ENCODE measurements at places on chromosomes 1 and 21.
A peak's percentile ranks its signal among the peaks of the same experiment; 100 is the strongest.

GRCh38 chr1:10692401-10693021 lies 103.9 kb downstream of the CASZ1 start:
- DNase-seq, result peak; percentile 51

DNA sequence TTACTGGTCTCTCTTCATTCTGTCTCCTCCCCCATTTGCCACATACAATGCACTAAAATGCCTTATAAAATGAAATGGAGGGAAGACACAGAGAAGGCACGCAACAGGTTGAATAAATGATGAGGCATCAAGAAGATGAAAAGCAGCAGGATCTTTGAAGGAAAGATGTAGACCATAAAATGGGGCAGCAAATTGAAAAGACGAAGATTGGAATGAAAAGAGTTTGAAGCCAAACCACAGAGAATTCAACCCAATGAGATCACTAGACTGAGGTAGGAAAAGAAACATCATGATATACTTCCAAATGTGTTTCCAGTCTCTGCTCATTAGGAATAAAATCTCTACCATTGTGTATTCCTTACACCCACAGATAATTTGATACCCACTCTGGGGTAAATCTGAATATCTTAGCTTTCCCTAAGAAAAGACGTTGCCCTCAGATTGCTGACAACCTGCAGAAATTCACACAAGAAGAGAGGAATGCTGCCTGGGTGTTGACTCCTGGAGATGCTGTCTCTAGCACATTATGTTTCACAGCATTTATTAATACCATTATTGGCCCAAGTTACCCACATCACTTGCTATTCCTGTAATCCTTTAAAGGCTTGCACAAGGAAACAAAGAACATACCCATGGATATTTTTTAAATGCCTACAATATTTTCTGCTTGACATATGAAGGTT lies 230.9 kb downstream of the LTN1 start:
- no peak for DNase-seq

GRCh38 chr1:9448132-9449109 lies 90.8 kb upstream of the SLC25A33 start:
- DNase-seq, result no peak

DNA sequence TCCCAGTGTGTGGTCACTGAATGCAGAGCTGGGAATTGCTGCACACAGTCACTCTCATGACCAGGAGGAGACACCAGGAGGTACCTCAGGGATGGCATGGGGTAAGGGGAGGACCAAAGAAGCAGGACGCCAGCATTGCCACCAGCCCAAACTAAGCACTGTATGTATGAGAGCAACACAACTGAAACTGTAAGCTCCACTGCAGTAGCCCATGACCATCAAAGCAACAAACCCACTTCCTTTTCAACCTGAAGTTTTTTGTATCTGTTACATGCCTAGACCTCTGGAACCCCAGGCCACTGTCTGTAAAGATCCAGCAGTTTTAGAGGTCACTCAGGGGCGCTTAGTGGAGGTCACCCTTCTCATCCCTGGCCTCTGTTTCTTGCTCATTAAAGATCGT lies 164.3 kb downstream of the SETD4 start:
- DNase-seq, result no peak

DNA sequence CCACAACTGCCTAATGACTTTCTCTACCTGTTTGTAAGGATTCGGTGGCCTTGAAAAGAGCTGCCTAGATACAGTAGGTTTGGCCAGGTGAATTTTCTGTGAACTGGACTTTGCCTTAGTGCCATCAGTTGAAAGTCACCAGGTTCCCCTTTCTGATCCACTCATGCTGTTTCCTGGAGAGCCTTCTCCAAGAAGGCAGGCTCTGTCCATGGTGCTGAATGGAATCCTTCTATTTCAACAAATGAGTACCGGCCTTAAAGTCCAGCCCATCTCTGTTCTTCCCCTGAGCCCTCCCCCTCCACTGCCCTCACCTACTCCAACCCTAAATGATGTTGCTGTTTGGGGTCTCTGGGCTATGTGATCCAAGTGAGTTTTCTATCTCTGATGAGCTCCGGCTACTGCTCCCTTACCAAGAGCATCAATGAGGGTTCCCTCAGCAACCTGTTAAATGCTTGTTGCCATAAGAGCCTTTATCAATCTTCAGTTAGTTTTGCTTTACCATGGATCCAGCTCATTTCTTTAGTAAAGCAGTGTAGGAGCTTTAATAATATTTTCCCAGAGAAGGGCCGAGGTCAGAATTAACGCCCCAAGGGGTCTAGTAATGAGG lies 500.4 kb downstream of the PTPRU start:
- no peak for DNase-seq

- no peak for DNase-seq
These were observed 66.3 kb upstream of the KIF1B start for GRCh38 chr1:10143961-10144485.

- no peak for DNase-seq
These were observed 214.7 kb downstream of the SDCCAG8 start for GRCh38 chr1:243470502-243470901.

- DNase-seq, result no peak
These were observed 49.7 kb downstream of the NTPCR start for GRCh38 chr1:232999956-233000625.

GRCh38 chr1:10834770-10835412 lies 38.4 kb upstream of the CASZ1 start:
- DNase-seq, result no peak

GRCh38 chr1:58622571-58622970 lies 45.5 kb upstream of the TACSTD2 start:
- no peak for DNase-seq
